ENCODE measurements at places on chromosomes 12 and 14.

- DNase-seq: peak; percentile 76
Measured at GRCh38 chr14:30656190-30656632, 34.1 kb downstream of the SCFD1 start.

DNA sequence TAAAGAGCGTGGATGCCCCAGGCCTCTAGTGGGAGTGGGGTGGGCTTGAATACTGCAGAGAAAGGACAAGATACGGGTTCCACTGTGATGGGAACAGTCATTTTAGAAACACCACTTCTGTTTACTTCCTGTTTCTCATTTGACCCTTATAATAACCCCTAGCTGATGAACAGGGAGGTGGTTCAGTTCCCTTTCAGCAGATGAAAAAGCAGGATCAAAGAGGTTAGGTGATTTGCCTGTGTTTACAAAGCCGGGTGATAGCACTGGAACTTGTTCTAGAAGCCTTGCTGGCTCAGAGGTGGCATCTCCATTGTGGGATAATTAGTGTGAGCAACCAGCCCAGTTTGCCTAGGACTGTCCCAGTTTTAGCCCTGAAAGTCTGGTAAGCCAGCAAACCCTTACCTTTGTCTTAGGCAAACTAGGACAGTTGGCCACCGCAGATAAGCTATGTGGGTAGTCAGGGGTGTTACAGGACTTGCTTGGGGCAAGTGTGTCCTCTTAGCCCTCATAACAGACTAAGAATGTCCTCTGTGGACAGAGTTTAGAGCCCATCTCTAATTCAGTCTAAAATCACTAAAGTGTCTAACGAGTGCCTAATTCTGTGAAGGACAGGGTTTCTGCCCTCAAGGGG is 7.5 kb upstream of the LRP1-AS start:
- no peak for DNase-seq

- peak; percentile 4 for DNase-seq
Measured at GRCh38 chr14:22070119-22070982, 396.7 kb upstream of the OR4E1 start.

DNA sequence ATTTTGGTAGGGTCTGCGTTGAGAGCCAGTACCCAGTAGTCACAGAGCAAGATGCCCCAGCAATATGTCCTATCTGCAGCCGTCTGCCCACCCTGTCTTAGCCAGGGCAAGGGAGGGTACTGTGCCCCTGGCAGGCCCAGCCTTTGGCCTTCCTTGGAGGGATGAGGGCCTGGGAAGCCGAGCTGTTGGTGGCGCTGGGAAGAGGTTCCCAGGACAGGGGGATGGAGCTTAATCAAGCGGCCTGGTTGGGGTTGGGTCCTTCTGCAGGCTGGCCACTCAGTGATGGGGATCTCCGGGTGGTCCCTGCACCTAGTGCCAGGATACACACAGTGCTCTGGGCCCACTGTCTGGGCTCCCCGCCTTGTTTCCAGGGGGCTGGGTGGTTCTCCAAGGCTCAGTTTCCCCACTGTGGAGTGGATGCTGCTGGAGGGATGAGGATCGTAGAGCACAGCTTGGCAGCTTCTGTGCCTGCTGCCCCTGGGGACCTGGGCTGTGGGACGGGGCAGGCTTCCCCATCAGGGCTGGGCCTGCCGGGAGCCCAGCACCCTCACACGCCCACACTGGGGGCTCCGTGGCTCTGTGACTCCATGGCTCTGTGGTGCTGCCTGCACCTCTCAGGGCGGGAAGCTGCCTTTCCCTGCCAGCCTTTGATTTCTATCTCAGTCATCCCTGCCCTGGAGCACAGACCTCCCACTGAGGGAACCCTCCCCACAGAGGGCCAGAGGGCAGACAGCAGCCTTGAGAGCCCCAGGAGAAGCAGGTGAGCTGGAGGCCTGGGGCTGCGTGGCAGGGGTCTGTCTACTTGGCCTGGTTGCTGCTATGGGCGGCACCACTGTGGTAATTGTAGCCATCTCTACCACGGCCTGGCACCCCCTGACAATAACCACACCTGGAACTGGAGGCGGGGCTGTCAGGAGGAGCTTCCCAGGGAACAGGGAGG is 357.0 kb downstream of the TMEM121 start:
- no peak for DNase-seq

DNA sequence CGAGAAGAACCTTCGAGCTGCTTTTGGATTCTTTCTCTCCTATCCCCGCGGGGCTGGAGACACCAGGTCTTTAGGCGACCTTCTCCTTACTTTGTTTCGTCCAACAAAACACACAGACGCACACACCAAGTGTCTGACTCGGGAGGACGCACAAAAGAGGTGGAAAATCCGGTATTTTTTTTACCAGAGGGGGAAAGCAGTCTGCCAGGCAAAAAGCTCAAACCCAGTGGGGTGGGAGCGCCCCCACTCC is 2.1 kb downstream of the SIX4 start:
- DNase-seq: peak; percentile 53

GRCh38 chr12:63326260-63326659 is 175.3 kb upstream of the AVPR1A start:
- no peak for DNase-seq

- peak; percentile 49 for DNase-seq
Measured at GRCh38 chr12:123233505-123234308, 471 bp downstream of the MTRFR start.

DNA sequence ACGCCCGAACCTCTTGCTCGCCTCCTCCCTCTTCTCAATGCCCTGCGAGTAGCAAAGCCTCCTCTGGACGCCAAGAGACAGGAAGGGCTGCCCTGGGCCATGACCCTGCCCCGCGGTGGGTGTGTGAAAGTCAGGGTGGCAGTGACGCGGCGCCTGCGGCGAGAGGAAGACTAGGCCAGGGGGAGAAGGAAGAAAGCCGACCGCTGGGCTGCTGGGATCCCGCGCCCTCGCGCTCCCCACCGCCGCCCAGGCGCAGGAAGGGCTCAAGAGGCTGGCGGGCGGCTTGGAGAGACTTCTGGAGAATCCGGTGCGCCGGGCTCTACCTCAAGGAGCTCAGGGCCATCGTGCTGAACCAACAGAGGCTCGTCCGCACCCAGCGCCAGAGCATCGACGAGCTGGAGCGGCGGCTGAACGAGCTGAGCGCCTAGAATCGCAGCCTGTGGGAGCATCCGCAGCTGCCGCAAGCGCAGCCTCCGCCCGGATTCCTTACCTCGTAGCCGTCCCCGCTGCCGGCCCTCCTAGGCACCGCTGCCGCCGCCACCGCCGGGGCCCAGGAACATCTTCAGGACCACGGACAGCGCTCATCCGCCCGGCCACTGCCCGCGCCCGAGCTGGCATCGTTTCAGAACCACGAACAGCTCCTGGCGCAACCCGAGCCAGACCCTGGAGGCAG is 105.0 kb upstream of the PRB2 start:
- DNase-seq: peak; percentile 78

- DNase-seq: no peak
Measured at GRCh38 chr14:51097287-51097686, 2.4 kb upstream of the TRIM9 start.

- DNase-seq: no peak
Measured at GRCh38 chr12:3562484-3562883, 71.5 kb downstream of the PRMT8 start.

- DNase-seq: no peak
Measured at GRCh38 chr14:97380539-97380941, 583.4 kb downstream of the VRK1 start.

DNA sequence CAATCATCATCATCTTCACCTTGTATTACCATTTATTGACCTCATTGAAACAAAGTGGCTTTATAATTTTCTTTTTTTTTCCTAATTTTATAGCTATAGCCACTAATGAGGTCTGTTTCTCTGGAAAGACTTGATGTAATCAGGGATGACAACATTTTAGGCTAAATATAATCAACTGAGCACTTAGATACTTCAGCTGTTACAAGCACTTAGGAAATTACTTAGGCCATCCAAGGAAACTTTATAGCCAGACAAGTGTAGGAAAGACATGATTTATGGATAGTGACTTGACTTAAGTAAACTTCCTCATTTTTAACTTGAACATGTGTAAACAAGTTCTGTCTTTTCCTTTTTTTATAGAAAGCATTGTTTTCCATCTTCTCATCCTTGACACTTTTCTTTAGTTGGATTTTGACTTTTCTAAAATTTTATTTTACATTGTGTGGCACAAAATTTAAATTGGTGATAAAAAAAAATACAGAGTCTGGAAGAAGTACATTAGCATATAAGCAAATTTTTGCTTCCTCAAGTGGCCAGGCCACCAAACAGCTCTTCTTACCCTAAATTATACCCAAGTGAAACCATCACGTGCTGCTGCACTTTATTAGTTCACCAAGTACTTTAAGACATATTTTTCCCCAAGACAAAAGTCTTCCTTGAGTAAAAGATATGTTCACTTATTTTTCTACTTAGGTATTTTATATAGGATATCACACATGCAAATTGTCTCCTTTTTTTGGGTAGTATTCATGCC is 15.1 kb downstream of the CPNE8 start:
- no peak for DNase-seq

- DNase-seq: no peak
Measured at GRCh38 chr12:51785906-51786305, 62.6 kb downstream of the FIGNL2 start.

DNA sequence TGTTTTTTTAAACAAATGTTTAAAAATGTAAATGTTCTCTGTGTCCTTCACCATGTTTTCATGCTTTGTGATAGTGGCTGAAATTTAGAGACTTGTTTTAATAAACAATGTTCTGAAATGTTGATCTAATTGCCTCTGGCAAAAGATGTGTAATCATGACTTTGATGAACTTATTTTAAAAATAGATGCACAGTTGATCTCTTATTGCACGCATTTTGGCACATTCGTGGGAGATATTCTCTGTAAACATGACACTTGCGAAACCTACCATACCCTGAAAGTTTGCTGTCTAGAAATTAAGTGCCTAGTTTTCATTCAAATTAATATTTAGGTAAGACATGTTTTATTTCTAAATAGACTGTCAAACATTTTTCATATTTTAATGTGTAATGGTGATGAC is 119.7 kb upstream of the DNM1L start:
- peak; percentile 33 for DNase-seq

GRCh38 chr14:99023371-99023770 is 248.6 kb downstream of the BCL11B start:
- DNase-seq: no peak

- DNase-seq: peak; percentile 37
Measured at GRCh38 chr14:20626274-20626673, 15.2 kb downstream of the OR6S1 start.

DNA sequence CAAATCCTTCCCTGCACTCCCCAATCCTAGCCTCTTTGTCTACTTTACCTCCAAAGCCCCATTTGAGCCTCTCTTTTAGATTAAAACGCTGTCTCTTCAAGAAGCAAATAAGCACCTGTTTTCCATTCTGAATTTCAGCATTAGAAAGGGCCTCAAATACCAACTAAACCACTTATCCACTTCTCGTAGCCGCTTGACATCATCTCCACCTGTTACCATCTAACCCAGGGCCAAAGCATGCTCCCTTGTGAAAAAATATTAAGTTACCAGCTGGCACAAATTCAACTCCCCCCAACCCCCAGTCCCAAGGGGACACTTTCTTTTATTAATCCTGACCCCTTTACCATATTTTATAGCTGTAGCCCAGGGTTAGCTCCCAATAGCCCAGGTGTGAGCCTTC is 43.1 kb downstream of the GPHB5 start:
- no peak for DNase-seq

- DNase-seq: no peak
Measured at GRCh38 chr14:23052182-23052623, 5.1 kb downstream of the CDH24 start.
